ENCODE measurements at places on chromosomes 7 and 10. TPM values are rescaled to one million over a fixed set of nuclear protein-coding genes. Genes with fewer than 3 reads are reported as not detected.

The CFAP43 gene
- 3.5 TPM for polyA plus RNA-seq

The SPOCK2 gene
- 2.0 TPM for polyA plus RNA-seq

The TAS2R41 gene
- polyA plus RNA-seq, result not detected

The IGFBP1 gene
- polyA plus RNA-seq, result 0.11 TPM

The EPHB4 gene
- polyA plus RNA-seq, result 20.5 TPM

The GHRHR gene
- polyA plus RNA-seq, result 0.34 TPM

The CREB3L2 gene
- 6.6 TPM for polyA plus RNA-seq

Data from pancreas (tissue), 10 donors.